ENCODE measurements at places on chromosomes 16 and 17.

DNA sequence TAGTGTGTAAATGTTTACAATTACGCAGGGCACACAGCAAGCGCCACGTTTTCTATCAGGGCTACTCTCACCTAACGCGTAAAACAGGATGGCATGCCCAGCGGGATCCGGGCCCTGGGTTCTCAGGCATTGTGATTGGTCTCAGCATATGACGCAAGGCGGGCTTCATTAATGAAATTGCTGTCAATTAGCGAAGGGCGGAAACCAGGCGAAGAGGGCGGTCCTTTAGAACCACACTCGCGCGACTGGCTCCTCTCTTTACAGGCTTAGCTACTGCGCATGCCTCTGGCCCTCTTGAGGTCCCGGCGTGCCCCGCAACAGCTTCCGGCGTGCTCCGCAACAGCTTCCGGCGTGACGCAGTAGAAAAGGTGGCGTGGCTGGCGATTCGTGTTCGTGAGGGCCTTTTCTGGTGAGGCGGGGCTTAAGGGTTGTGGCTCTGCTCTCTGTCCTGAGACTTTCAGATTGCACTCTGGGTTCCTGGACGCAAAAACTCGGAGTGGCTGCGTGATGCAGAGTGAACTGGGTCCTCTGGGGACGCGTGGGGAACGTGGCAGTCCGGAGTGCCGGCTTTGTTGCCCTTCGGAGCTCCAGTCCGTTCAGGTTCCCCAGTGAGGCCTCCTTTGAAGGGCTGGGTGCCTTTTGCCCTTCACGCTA is 9.2 kb downstream of the OR2C1 start:
- peak; percentile 56 for DNase-seq

DNA sequence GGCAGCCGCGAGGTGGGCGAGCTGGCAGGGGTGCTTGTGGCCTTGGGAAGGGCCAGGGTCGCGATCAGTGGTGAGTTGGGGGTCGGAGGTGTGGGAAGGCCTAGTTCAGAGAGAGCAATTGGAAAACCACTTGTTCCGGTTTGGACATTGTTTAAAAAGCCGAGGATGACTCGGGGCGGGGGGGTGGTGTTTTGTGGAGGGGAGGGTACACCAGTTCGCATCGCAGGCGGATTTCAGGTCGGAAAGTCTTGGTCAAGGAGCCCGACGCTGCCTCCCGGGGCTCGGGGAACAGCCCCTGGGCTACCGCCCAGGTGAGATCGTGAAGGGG is 66.4 kb downstream of the KPNA2 start:
- DNase-seq: no peak

GRCh38 chr17:2253362-2253761 is 50.2 kb downstream of the SMG6 start:
- DNase-seq: no peak

- no peak for DNase-seq
Observed at GRCh38 chr17:50027881-50028735, 27.8 kb upstream of the ITGA3 start.

- DNase-seq: no peak
Observed at GRCh38 chr16:25550647-25551046, 141.1 kb upstream of the HS3ST4 start.

GRCh38 chr16:69927056-69927757 is 23.9 kb upstream of the CLEC18A start:
- no peak for DNase-seq

DNA sequence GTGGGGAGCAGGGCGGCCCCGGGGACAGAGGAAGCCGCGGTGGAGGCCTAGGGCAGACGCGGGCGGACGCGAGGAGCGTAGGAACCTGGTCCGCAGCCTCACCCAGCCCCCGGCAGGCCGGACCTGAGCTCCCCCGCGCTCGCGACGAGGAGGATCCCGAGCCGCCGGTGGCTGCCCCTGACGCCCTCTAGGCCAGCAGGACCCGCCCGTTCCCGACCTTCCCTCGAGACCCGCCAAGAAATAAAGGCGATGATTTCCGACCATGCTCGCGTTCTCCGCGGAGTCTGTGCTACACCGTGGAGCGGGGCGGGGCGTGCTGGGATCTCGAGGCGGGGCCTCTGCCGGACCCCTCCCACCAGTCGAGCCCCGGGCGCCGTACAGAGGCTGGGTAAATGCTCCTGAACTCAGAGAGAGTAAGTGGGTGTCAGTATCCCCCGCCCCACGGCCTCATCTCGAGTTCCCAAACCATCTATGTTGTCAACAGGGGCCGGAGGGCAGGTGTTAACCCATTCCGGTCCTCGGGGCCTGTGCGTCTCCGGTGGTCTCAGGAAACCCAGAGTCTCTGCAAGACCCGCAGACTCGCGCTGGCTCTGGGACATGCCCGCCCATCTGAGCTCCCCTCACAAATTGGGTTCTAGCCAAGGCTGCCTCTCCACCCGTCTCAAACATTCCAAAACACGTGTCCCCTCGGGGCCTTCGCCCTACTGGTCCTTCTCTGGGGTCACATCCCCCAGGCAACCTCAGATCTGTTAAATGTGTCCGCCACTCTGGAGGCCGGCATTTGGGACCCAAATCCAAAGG is 13.7 kb downstream of the SYCE1L start:
- peak; percentile 36 for DNase-seq

DNA sequence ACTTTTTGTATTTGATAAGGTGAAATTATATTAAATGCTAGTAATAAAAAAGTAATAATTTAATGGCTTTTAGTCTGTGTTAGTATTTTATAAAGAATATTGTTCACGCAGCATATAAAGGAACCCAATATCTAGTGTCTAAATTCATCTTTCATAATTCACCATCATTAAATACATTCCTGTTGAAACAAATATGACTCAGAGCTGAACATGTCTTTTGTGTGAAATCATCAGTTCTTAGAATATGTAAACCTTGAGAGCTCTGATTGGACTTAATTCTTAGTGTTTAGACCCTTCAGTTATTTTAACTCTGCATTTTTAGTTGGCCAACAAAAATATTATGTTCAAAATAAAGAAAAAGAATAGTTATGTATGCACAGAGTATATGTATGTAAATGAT is 71.8 kb downstream of the ABHD15 start:
- no peak for DNase-seq

DNA sequence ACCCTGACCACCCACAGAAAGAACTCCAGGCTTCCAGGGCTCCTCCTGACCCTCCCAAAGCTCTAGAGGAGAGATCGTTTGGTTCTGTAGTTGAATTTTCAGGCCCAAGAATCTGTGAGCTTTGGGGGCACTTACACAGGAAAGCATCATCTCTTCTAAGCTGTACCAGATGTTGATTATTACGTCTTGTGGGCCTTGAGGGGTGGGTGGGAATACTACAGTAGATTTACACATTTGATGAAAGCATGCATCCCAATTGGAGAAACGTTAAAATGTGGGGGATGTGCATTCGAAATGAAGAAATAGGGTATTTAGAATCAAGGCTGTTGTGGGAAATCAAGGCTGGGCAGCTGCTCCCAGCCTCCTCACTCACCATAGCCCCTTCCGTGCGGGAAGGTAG is 61.9 kb downstream of the MGAT5B start:
- no peak for DNase-seq

Measured in activated naive CD4-positive, alpha-beta T cell (primary cell).